NAMALWA (cell line): ENCODE measurements at places on chromosomes 1 and 21.
A peak's percentile ranks its signal among the peaks of the same experiment; 100 is the strongest.

DNA sequence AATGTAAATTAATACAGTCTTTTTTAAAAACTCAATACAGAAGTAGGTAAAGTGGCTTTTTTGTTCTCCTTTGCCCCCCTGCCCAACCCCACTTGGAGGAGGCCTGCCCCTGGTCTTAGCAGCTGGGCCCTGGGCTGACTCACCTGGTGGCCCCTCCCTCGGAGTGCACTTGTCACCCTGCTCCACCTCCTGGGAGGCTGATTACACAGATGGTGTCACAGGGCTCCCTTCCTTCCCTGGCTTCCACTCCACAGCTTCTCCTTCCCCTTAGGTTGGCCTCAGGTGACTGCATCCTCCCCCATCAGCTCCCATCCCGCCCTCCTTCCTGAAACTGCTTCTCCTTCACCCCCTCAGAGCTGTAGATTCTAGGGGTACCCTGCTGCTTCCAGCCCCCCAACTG lies 11.7 kb upstream of the CAPN9 start:
- DNase-seq = no peak

DNA sequence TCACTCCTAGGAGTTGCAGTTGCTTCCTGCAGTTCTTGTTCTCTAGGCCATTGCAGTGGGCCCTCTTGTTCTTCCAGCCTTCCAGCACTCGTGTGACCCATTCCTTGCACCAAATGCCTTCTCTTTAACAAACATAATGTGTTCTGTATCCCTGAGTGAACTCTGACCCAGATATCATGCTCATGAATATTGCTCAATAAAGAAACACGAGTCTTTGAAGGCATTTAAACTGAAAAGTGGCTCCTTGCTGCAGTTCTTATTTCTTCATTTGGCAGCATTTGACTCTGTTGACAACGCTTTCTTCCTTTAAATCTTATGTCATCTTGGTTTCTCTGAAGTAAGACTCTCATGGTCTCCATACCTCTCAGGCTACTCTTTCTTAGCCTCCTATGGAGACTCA lies 100.7 kb upstream of the PDE4B start:
- DNase-seq = no peak

GRCh38 chr1:85445906-85446305 lies 19.1 kb downstream of the DDAH1 start:
- DNase-seq = no peak

GRCh38 chr21:23463365-23463764 lies 2143.9 kb downstream of the MRPL39 start:
- no peak for DNase-seq

DNA sequence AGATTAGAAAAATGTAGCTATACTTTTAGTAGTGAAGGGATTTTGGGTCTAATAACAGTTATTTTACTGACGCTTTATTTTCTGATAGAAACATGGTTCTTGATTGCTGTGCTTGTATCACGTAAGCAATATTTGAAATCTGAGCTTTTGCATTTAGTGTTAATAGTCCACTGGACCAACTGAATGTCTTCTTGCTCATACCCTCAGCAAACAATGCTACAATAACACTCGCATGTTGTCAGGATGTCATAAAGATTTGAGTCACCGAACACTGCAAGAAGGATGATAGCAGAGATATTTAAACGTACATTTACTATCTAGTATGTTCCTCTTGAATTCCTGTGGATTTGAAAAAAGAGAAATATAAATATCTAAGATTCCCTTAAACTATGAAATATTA lies 7.5 kb downstream of the DYRK1A start:
- no peak for DNase-seq

DNA sequence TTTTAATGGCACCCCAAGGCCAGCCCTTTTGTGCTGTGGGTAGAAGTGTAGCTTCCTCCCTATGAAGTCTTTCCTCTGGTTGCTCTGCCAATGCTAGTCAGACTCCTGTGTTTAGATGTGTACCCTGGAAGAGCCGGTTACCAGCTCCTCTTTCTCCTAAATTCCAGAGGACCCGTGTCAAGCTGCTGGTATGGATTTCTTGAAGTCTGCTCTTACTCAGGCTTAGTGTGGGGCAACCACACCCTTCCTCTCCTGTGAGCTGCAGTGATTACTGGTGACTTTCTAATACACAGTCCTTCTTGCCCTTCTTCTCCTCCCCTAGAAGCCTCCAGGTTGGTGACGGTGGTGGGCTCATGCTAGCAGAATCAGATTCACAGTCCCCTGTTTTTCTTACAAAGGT lies 74.1 kb upstream of the AKT3 start:
- DNase-seq = no peak

DNA sequence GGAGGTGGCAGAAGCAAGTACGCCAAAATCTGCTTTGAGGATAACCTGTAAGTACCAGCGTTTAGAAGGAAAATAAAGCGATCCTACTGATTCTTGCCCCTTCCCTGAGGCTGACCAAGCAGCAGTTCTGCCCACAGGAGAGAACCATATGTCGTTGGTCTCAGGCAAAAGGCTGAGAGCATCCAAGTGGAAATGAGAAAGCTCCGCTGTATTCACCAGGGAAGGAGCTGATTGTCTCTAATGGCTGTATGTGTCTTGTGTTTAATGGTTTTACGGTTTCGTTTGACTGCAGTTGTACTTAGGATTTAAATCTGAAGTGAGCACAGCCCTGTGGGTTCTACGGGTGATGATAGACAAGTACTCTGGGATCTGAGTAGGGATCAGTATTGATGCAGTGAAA lies 21.9 kb downstream of the FAM3B start:
- no peak for DNase-seq

DNA sequence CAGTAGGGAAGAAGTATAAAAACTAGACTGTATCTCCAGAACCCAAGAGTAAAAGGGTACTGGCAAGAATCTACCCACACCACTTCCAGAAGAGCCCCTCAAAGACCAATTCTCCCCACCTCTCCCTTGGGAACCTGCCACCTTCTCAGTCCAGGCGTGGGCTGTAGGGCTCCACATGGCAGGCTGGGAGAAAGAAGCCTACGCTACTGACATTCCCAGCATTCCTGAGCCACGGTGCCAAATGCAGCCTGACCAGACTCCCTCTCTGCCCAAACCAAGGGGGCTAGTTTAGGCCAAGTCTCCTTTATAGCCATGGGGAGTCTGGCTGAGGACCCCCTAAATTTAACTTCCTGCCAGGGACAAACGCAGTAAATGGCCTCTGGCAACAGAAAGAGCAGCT lies 2.0 kb downstream of the UBE2Q1 start:
- DNase-seq = no peak

- DNase-seq = no peak
Observed at GRCh38 chr1:36142121-36142520, 7.2 kb downstream of the TRAPPC3 start.

DNA sequence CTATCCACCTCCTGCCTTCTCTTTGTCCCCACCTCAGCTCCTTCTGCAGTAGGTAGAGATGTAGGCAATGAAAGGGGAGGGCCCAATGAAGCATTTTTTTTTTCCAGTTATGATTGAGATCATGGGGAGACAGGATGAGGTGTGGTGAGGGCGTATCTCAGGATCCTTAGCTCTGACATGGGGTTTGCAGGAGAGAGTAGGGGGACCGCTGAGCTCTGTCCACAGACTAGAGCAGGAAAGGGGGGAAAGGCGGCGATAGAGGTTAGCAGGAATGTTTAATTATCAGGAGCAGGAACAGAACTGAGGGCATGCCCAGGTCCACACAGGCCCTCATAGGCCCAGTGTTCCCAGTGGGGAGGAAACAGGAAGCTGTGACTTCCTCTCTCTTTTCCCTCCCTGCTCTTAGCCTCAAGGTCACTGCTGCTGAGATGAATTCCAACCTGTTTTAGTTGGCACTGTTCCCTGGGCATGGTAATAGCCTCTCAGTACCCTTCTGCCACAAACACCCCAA lies 901 bp upstream of the RXFP4 start:
- DNase-seq = peak; percentile 16

- DNase-seq = no peak
Observed at GRCh38 chr21:45496968-45497845, 45.0 kb downstream of the SLC19A1 start.

DNA sequence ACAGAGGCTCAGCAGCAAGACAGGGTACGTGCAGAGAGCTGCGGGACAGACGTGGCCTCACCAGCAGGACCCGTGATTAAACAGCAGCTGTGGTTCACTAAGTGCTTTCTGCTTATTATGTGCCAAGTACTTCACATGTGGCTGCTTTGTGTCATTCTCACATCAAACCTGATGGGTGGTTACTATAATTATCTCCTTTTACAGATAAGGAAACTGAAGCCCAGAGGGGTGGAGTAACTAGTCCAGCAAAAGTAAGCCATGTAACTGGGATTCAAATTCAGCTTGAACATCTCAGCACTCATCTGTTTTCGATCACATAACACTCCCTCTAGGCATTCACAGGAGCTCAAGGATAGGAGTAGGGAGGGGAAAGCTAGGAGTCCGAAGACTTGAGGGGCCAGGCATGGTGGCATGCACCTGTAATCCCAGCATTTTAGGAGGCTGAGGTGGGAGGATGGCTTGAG lies 50.8 kb upstream of the CLIC4 start:
- no peak for DNase-seq

GRCh38 chr1:17251701-17252376 lies 2.9 kb downstream of the PADI3 start:
- DNase-seq = no peak

DNA sequence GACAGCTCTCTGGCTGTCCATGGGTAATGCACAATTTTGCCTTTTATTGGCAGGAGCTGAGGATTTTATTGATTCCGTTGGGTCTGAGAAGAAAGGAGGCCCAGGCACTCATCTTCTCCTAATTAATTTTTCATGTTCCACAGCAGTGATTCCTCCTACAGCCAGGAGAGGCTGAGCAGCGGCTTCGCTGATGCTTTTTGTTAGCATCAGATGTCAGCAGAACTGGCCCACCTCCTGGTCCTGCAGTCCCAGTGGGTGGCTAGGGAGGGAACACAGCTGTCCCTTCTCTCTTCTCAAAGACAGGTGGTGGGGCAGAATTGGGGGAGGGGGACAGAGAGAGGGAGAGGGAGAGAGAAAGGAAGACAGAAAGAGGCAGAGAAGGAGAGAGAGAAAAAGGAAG lies 5.7 kb downstream of the MT1HL1 start:
- no peak for DNase-seq

- DNase-seq = peak; percentile 80
Observed at GRCh38 chr1:117367046-117368025, at the start of gene MAN1A2. TSS of gene MAN1A2 (plus strand) at chr1:117367449. CDS start at chr1:117368184, 735 bp downstream.

GRCh38 chr1:36763771-36764170 lies 270.5 kb downstream of the GRIK3 start:
- DNase-seq = no peak

GRCh38 chr21:38416791-38417190 lies 81.5 kb downstream of the ERG start:
- DNase-seq = no peak

GRCh38 chr21:16243396-16243795 lies 513.6 kb downstream of the USP25 start:
- no peak for DNase-seq

DNA sequence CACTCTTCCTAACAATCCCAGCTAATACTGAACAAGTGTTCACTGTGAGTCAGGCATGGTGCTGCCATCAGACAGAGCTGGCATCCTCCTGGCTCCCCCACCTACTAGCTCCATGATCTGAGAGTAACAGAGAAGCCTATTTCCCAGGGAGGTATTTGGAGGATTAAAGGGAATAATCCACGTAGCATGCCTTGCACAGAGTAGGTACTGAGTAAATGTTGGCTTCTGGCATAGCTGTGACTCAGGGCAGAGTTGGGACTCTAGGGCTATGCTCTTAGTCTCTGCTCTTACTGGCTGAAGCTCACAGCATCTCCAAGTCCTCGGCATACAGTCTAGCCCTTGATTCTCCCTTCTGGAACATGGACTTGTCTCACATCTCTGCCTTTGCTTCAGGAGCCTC lies 8.2 kb downstream of the ARHGEF19 start:
- DNase-seq = no peak

GRCh38 chr1:31154632-31155215 lies 85.0 kb downstream of the NKAIN1 start:
- peak; percentile 72 for DNase-seq

GRCh38 chr1:198132060-198132781 lies 24.6 kb upstream of the NEK7 start:
- no peak for DNase-seq

GRCh38 chr1:90994461-90994860 lies 27.4 kb downstream of the ZNF644 start:
- no peak for DNase-seq

DNA sequence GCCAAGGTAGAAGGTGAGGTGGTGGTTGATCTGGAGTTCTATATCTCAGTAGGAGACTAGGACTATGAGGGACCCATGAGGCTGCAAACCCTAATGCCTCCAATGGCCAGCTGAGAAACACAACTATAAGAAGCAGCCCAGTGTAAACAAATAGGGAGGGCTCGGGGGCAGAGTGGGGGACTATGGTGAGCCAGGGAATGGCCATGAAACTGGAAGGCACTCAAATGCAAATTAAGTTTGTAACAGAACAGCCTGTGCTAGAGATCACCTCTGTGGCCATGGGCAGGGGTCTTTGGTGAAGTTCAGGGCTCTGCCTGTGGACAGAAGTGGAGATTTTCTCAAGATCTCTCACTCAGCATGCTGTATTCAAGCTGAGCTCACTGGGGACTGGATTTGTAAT lies 187.1 kb downstream of the GRIK3 start:
- DNase-seq = no peak

DNA sequence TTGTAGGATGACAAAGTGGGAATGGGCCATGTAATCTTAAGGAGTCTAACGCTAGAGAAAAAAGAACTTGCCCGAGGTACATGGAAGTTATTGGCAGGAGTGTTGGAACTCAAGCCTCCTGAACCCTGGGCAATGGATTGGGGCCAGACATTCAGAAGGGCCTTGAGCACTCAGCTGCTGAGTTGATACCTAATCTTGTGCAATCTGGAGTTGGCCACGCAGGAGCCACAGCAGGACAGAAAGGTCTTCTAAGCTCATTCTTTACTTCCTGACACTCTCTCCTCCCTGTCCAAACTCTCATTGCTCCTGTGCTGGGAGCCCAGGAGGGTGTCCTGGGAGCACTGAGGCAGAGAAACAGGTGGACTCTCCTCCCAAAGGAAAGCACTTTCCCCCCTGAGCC lies 25.1 kb upstream of the CSF1 start:
- DNase-seq = no peak

DNA sequence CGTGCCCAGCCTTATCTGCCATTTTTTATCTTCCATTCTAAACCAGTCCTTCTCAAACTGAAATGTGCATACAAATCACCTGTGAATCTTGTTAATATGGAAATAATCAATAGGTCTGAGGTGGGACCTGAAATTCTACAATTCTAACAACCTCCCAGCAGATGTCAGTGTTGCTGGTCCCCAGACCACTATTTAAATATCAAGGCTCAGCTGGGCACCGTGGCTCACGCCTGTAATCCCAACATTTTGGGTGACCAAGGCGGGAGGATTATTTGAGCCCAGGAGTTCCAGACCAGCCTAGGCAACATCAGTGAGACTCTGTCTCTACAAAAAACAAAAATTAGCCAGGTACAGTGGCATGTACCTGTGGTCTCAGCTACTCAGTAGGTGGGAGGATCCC lies 4.1 kb downstream of the UQCRHL start:
- peak; percentile 73 for DNase-seq

DNA sequence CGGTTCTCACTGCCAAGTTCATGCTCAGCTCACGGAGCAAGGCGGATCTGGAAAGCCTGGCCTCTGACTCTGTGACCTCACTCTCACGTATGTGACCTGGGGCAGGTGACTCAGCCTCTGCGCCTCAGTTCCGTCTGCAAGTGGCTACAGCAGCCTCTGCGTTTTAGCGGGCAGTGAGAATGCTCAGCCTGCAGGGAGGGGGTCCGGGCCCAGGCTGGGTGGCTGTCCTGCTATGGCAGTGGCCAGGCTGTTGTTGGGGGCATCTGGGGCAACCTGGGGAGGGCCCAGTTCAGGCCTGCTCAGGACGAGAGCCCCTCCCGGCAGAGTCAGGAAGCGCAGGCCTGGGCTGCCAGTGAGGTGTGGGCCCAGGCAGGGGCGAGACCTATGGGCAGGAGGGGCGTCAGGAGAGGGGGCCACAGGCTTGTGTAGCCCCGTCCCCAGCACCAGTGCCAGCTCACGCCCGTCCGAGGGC lies 27.9 kb downstream of the ARHGEF16 start:
- DNase-seq = peak; percentile 66
